ENCODE measurements at places on chromosomes 6 and 20. TPM values are rescaled to one million over a fixed set of nuclear protein-coding genes. Genes with fewer than 3 reads are reported as not detected.

TREM1 gene
- 4.3 TPM for polyA plus RNA-seq

SIRPG gene
- not detected for polyA plus RNA-seq

C20orf204 gene
- 0.56 TPM for polyA plus RNA-seq

DLK2 gene
- 0.45 TPM for polyA plus RNA-seq

STX11 gene
- polyA plus RNA-seq: 21.9 TPM

SYCP2 gene
- polyA plus RNA-seq: 8.1 TPM

CFAP206 gene
- 0.07 TPM for polyA plus RNA-seq

FOXA2 gene
- polyA plus RNA-seq: not detected

SSTR4 gene
- 0.07 TPM for polyA plus RNA-seq

SLC17A2 gene
- not detected for polyA plus RNA-seq

PACRG gene
- polyA plus RNA-seq: 4.8 TPM

POM121L2 gene
- 0.03 TPM for polyA plus RNA-seq

LHFPL5 gene
- polyA plus RNA-seq: not detected

PHIP gene
- polyA plus RNA-seq: 7.1 TPM

CABLES2 gene
- polyA plus RNA-seq: 1.8 TPM

CDH26 gene
- 1.2 TPM for polyA plus RNA-seq

SPEF1 gene
- polyA plus RNA-seq: 0.71 TPM

LGSN gene
- 0.01 TPM for polyA plus RNA-seq

PPIL6 gene
- polyA plus RNA-seq: 1.2 TPM

REM1 gene
- polyA plus RNA-seq: 3.7 TPM

CRISP3 gene
- polyA plus RNA-seq: 3.1 TPM

STMND1 gene
- not detected for polyA plus RNA-seq

PRICKLE4 gene
- 4.5 TPM for polyA plus RNA-seq

LY6G6C gene
- not detected for polyA plus RNA-seq
